NCI-H187 treated with DMSO at 0.1 percent for 48 hours (cell line): ENCODE measurements at places on chromosomes 7 and 10.
A peak's percentile ranks its signal among the peaks of the same experiment; 100 is the strongest.

DNA sequence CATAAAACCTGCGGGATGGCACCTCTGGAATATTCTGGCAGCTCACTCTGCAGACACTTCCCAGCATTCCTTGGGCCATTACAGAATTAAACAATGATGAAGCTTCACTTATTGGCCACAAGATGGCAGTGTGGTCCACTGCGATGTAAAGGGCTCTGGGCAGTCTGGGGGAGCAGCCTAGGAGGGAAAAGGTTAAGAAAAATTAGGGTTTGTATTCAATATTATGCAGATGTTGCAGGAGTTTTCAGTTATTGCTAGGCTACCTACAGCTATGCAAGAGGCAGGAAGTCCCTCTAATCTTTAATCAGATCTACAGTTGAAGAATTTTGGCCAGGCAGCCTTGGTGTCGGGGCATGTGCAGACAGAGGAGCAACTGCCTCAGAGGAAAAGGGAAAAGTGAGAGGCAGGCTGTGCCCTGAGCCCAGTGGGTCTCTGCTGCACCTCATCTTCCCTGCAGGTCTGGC, 233.2 kb upstream of the PRSS1 start:
- DNase-seq = peak; percentile 7

DNA sequence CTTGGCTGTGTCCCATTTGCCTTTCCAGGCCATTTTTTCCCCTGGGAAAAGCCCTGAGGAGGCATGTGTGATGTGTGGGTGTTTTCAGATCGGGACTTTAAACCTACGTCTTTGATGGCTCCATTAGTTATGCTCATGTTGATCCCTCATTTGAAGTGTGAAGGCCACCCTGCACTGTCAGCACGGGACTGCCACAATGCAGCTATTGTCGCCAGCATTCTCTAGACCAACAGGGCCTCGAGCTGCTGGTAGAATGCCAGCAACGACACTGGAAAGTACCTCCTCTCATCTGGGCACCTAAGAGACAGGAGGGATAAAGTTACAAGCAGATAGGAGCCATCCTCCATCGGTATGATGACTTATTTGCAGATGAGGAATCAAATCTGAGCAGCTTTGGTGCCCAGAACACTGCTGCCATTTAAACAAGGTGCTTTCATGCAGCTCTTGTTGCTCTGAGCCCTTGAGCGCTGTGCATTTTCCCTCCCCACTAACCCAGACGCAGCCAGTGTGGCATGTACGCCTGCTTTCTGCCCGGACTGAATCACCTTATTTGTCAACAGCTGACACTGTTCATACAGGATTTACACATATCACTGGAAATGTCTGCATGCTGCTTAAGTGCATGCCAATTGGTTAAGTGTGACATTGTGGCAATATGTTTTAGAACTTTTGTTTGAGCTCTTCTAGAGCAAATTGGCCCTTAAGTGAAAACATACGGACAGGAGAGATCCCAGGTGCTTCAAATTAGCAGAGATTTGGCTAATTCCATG, 175.0 kb upstream of the PITRM1 start:
- DNase-seq = no peak

GRCh38 chr7:18873734-18874336, 243.6 kb downstream of the TWIST1 start:
- DNase-seq = no peak

- DNase-seq = no peak
These were observed 66.9 kb downstream of the GALNT17 start for GRCh38 chr7:71198887-71199286.

- DNase-seq = no peak
These were observed 156.6 kb downstream of the ADRA2A start for GRCh38 chr10:111233439-111233838.

DNA sequence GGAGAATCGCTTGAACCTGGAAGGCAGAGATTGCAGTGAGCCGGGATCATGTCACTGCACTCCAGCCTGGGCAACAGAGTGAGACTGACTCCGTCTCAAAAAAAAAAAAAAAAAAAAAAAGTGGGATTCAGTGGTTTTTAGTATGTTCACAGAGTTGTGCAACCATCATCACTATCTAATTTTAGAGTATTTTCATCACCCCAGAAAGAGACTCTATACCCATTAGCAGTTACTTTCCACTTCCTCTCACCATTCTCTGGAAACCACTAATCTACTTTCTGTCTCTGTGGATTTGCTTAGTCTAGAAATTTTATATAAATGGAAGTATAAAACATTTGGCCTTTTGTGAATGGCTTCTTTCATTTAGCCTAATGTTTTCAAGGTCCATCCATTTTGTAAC, 113.4 kb downstream of the ST7 start:
- no peak for DNase-seq

DNA sequence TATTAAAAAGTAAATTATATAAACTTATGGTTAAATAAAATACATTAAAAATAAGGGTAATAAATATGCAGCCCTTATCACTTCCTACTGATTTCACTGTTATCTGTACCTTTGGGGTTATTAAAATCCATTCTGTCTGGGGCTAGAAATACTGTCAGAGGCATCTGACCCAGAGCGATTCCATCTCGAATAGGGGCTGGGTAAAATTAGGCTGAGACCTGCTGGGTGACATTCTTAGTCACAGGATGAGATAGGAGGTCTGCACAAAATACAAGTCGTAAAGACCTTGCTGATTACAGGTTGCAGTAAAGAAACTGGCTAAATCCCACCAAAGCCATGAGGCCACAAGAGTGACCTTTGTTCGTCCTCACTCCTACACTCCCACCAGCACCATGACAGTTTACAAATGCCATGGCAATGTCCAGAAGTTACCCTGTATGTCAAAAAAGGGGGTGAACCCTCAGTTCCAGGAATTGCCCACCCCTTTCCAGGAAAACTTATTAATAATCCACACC, 77.6 kb downstream of the COBL start:
- no peak for DNase-seq

GRCh38 chr10:1738950-1739349, 1.6 kb upstream of the ADARB2 start:
- DNase-seq = no peak

- DNase-seq = no peak
These were observed 27.9 kb downstream of the BAIAP2L1 start for GRCh38 chr7:98372993-98373392.

GRCh38 chr7:82443036-82443546, 486 bp downstream of the CACNA2D1 start:
- DNase-seq = no peak

DNA sequence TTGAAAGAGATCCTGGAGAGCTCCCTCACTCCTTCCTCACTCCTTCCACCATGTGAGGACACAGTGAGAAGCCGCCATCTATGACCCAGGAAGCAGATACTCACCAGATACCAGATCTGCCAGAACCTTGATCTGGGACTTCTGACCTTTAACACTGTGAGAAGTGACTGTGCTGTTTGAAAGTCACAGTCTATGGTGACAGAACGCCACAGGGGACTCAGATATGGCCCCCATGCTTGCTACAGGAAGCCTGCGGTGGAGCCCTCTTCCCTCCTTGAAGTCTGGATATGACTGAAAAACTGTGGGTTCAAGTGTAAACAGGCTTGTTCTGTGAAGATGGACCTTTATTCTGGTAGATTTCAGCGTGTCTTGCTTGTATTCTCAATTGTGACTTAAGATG, 297.8 kb downstream of the KLF6 start:
- DNase-seq = no peak

GRCh38 chr10:117186832-117187615, 10.3 kb upstream of the KCNK18 start:
- no peak for DNase-seq

DNA sequence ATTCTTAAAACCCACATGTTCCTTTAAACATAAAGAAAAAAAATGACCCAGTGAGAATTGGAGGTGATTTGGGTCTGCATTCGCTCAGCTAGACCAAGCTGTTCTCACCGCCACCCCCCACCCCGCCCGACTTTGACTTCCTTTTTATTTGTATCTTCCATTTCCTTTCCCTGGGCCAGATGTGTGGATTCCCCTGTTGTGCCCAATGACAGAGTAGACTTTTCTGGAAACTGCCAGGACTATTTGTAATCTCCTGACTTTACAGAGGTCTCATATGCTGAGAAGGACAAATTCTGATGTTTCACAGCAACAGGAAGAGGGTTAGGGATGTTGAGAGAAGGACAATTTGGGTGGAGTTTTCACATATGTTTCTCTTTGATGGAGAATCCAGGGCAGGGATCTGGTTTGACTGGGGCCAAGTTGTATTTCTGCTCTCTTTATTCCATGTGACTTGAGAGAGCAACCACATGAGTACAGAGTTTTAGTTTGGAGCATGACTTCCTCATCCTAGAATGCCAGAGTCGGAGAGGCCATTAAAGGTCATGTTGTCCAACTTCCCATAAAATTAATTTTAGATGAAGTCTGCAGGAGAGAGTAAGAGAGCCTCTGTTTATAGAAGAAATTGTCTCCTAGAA, 1023.2 kb downstream of the LRMDA start:
- no peak for DNase-seq

DNA sequence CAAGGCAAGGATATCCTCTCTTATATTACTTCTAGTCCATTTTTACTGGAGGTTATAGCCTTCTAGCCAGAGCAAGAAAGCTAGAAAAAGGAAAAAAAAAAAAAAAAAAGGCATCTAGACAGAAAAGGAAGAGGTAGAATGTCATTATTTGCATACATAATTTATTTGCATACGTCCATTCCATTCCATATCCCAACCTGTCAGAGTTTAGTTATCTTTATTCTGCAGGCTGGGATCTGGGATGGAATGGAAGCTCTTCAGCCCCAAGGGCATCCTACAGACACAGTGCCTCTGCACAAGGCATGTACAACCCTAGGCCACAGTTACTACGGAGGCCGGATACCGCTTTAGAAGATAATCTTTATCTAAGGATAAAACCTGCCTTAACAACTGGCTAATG, 9.6 kb downstream of the CH25H start:
- no peak for DNase-seq

GRCh38 chr7:471191-471865, 48.3 kb downstream of the PDGFA start:
- no peak for DNase-seq

- DNase-seq = no peak
These were observed 118.6 kb upstream of the PARD3 start for GRCh38 chr10:34933676-34934075.

- no peak for DNase-seq
These were observed 59.4 kb upstream of the CCNY start for GRCh38 chr10:35276889-35277288.

GRCh38 chr10:127755753-127756152, 18.8 kb downstream of the FOXI2 start:
- no peak for DNase-seq

DNA sequence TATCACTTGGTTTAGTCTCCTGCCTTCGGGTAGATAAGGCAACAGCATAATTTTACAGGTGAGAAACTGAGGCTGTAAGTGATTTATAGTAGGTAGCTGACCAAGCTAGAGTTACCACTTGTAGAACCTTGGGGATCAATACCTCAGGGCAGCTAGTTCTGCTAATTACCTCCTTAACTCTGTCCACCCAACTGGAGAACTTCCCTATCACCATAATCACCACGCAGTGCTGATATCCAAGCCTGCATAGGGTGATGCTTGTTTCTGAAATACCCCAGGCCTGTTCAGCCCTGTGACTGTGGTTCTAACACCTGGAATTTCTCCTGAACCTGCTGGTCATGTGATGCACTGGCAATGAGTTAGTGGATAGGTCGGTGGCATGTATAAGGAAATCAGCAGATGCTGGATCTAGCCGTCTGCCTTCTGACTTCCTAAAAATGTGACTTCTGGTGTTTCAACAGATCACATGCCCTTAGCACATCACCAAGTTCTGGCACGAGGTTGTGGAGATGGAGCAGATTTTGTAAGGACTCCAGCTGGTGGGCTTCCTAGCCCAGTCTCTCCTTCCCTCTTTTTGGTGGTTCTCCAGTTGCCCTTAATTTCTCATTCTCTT, 15.3 kb downstream of the PLAU start:
- DNase-seq = no peak

- no peak for DNase-seq
These were observed 101.9 kb downstream of the EXOC4 start for GRCh38 chr7:133354546-133355324.

DNA sequence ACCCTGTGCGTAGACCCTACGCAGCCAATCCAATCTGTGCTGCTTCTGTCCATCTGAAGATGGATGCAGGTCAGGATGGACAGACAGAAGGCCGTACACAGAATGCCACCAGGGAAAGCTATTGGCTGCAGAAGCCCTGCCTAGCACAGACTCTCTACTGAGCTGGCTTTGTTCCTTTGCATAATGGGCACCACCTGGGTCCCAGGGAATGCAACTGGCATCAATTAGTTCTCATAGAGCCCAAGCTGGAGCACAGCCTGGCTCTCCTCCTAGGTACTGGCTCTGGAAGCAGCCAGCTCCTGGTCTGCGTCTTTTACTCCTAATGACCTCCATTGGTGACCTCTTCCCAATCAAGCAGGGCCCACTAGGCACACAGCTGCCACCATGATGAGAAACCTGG, 26.8 kb upstream of the CACUL1 start:
- DNase-seq = no peak

GRCh38 chr7:140402178-140402835, 1.6 kb upstream of the RAB19 start:
- DNase-seq = no peak

- DNase-seq = no peak
These were observed 1.6 kb upstream of the CASD1 start for GRCh38 chr7:94507962-94508361.

DNA sequence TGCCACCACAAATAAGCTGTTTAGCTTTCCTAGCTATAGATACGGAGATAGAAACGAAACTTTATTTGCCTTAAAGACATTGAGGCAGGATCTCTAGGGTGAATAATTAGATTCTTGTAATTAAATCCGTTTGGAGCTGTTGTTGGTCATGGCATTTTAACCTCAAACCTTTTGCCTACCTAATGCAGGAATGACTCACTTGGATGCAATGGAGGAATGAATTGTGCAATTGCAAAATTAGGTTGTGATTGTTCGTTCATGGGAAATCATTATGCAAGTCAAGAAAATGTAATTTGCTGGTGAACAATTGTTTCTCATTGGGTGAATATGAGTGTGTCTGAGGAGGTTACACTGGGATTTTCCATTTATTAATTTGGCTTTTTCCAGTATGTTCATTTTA, 703.5 kb downstream of the GATA3 start:
- DNase-seq = no peak

- no peak for DNase-seq
These were observed 97.2 kb downstream of the KAT6B start for GRCh38 chr10:74923556-74923955.
